ENCODE measurements at places on chromosomes 3 and 15.

- H3K27me3 ChIP-seq: no peaks in the 10 kb centered on the region
- no peaks in the 10 kb centered on the region for H3K36me3 ChIP-seq
- H3K4me1 ChIP-seq: no peaks in the 10 kb centered on the region
- no peak overlapping the region for H3K4me3 ChIP-seq
- no peak for DNase-seq
These were observed 540.8 kb downstream of the SI start for GRCh38 chr3:164537485-164537884.

DNA sequence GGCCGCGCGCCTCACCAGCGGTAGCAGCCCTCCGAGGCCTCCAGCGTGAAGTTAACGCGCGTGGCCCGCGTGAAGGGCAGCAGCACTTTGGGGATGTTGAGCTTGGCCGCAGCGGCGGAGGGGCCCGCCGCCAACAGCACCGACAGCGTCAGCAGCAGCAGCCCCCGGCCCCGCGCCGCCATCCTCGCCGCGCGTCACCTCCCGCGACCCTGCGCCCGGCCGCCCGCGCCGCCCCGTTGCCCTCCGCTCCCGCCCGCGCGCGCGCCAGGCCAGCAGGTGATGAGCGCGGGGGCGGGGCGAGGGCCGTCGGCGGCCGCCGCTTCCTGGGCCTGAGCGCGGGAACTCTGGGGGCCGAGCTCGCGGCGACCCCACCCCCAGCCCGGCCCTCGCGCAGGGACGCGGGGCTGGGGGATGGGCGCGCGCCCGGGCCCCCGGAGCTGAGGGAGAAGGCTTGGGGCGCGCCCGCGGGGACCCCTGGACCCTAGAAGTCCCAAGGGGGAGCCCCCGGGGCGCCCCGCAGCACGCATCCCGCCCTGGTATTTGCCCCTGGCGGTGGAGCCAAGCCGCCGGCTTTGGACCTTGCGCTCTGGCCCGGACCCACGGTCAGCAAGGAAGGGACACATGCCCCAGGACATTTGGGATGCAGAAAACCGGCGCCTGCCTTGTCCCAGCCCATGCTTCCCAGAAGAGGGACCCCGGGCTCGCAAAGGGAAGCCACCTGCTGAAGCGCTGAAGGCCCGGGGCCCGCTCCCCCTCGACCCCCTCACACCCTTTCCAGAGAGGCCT, at the start of gene NUP210:
TSS of gene NUP210 (minus strand) at position 278 of the 786 bp plus-strand sequence. CDS start at position 182, 96 bp downstream.
- peak within 1 kb of the TSS; percentile 93 for H3K27ac ChIP-seq
- peaks cover 55% of the 10 kb centered on the region for H3K4me1 ChIP-seq
- H3K4me3 ChIP-seq: peak within 1 kb of the TSS; percentile 92
- H3K27me3 ChIP-seq: no peaks in the 10 kb centered on the region
- peak; percentile 78 for DNase-seq
- peaks cover 30% of the 10 kb centered on the region for H3K36me3 ChIP-seq

GRCh38 chr15:72840114-72840513, 56.6 kb upstream of the ADPGK start:
- no peak overlapping the region for H3K27ac ChIP-seq
- H3K4me3 ChIP-seq: no peak overlapping the region
- peaks cover under 1% of the 10 kb centered on the region for H3K27me3 ChIP-seq
- no peak for DNase-seq
- H3K36me3 ChIP-seq: no peaks in the 10 kb centered on the region
- H3K4me1 ChIP-seq: no peaks in the 10 kb centered on the region

DNA sequence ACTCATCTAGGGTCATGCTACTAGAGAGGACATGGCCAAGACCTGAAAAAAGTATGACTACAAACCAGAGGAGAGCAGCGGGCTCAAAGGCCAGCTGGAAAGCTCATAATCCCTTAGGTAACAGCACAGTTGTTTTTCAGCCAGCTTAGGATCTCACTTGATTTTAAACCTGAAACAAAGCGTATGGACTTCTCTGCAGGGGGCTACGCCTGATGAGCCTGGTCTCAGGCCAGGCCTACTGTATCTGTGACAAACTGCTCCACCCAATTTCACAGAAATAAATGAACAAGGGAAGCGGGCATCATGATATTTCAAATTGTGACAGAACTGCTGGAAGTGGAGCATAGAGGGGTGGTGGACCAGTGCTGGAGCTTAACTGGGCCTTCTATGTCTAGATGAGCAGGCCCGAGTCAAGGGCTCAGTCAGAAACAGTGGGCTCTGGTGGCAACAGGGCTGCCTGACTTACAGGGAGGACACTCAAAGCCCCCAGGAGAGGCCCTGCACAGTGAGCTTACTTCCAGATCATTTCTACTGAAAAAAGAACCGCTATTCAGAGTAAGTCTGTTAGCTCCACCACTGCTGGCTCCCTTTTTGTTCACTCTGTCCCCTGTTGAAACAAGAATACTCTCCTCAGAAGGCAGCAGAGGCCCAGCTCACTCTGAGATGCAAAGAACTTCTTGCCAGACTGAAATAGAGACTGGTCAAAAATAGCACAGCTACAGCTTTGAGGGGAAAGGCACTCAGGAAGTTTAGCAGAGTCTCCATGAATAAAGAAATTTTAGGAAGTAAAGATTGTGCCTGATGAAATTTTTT, 47.0 kb downstream of the LRIG1 start:
- H3K4me1 ChIP-seq: no peaks in the 10 kb centered on the region
- no peak overlapping the region for H3K27ac ChIP-seq
- no peak overlapping the region for H3K4me3 ChIP-seq
- no peak for DNase-seq

GRCh38 chr15:28885128-28885629, 595 bp upstream of the APBA2 start:
- H3K36me3 ChIP-seq: no peaks in the 10 kb centered on the region
- H3K27ac ChIP-seq: no peak overlapping the region
- no peak for DNase-seq
- no peak overlapping the region for H3K4me3 ChIP-seq

- DNase-seq: no peak
- H3K27ac ChIP-seq: no peak overlapping the region
- no peaks in the 10 kb centered on the region for H3K4me1 ChIP-seq
- H3K27me3 ChIP-seq: no peaks in the 10 kb centered on the region
- H3K36me3 ChIP-seq: peaks cover 9% of the 10 kb centered on the region
These were observed 225.3 kb downstream of the FOXP1 start for GRCh38 chr3:71358243-71358642.

GRCh38 chr3:66036586-66037148, 2.1 kb downstream of the MAGI1 start:
- no peak overlapping the region for H3K27ac ChIP-seq
- H3K4me3 ChIP-seq: no peak overlapping the region
- no peaks in the 10 kb centered on the region for H3K36me3 ChIP-seq
- no peaks in the 10 kb centered on the region for H3K4me1 ChIP-seq
- no peaks in the 10 kb centered on the region for H3K27me3 ChIP-seq
- DNase-seq: no peak

- no peaks in the 10 kb centered on the region for H3K36me3 ChIP-seq
- peaks cover 9% of the 10 kb centered on the region for H3K27me3 ChIP-seq
- H3K27ac ChIP-seq: no peak overlapping the region
- DNase-seq: no peak
- H3K4me3 ChIP-seq: no peak overlapping the region
- no peaks in the 10 kb centered on the region for H3K4me1 ChIP-seq
These were observed 120.8 kb downstream of the DNAH12 start for GRCh38 chr3:57423335-57423734.

DNA sequence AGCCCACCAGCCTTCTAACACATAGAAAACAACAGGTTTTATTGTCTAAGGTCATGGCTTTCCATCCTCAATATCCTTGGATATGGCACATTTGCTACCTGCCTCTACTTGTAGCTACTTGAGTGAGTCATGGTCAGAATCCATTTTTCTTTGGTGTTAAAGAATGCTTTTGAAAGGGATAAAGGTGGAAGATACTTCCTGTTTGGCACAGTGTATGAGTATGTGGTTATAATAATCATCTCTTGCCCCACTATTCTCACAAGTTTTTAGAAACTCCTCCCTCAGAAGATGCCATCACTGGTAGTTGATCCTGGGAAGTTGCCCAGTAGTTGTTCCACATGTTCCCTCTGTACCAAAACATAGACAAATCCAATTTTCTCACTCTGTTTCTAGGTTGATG, 508.6 kb upstream of the IL12A start:
- H3K4me3 ChIP-seq: no peak overlapping the region
- no peak overlapping the region for H3K27ac ChIP-seq
- H3K4me1 ChIP-seq: no peaks in the 10 kb centered on the region
- H3K27me3 ChIP-seq: no peaks in the 10 kb centered on the region
- no peak for DNase-seq

- H3K27ac ChIP-seq: no peak overlapping the region
- H3K4me3 ChIP-seq: no peak overlapping the region
- DNase-seq: no peak
- no peaks in the 10 kb centered on the region for H3K27me3 ChIP-seq
- 0 out of 2 replicates have a peak, but pooled peaks cover 2% of the 10 kb centered on the region for H3K4me1 ChIP-seq
- no peaks in the 10 kb centered on the region for H3K36me3 ChIP-seq
These were observed 22.5 kb downstream of the CDCP1 start for GRCh38 chr3:45123581-45124269.

DNA sequence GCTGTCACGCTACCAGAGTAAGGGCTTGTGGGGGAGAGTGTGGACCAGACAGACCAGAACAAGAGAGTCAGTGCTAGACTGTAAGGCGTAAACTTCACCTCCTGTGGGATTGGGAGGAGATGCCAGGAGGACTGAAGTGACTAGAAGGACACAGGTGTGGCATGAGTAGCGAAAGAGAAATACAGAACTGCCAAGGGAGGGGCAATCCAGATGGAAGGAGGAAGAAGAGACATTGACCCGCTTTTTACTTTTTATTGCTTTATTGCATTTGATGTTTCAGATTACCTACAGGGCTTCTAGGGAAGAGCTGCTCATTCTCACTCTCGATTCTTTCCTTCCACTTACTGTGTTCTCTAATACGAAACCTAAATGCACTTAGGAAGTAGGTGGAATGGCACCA, 2.1 kb downstream of the POGLUT1 start:
- peaks cover 27% of the 10 kb centered on the region for H3K4me1 ChIP-seq
- H3K27me3 ChIP-seq: no peaks in the 10 kb centered on the region
- 0 out of 2 replicates have a peak overlapping the region, but pooled peaks have one; percentile 25 for H3K27ac ChIP-seq

All from DND-41 (cell line).